ENCODE measurements at places on chromosomes 12 and 14.

DNA sequence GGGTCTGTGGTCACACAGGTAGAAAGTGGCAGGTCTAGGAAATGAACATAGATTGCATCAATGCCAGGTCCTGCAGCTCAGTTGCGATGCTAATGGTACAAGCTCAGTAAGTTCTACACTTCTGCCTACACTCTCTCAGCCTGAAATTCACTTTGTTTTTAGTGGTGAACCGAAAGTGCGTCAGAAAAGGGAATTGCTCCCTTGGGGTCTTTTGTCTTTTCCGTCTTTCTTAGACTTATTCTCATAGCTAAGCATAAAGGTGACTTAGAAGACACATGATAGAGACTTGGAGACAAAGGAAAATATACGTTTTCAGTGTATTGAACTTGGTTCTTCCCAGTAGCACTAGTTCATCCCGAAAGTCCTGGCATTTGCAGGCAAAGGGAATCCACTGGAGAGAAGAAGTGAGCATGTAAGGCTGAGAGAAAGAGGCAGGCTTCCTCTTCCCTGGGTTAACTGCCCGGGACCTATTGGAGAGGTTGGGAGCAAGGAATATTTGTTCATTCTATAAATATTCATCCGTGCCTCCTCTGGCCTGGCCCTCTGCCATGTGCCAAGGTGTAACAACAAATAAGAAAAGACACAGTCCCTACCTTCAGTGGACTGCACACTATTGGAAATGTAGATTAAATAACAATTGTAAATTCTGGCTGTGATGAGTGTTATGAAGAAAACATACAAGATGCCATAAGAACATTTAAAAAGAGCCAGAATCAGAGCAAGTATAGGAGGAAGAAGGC is 785.8 kb downstream of the MED13L start:
- no peak for DNase-seq

DNA sequence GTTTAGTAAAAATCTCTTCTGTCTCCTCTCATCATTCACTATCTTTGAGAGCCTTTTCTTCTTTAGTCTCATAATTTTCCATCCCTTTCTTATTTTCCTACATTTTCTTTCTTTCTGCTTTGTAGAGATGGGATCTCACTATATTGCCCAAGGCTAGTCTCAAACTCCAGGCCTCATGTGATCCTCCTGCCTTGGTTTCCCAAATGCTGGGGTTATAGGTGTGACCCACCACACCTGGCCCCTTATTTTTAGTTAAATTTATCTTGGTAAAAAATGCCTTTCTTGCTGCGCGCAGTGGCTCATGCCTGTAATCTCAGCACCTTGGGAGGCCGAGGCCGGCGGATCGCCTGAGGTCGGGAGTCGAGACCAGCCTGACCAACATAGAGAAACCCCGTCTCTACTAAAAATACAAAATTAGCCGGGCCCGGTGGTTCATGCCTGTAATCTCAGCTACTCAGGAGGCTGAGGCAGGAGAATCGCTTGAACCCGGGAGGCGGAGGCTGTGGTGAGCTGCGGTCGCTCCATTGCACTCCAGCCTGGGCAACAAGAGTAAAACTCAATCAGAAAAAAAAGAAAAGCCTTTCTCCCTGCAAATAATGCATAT is 996 bp downstream of the SLC2A3 start:
- no peak for DNase-seq

DNA sequence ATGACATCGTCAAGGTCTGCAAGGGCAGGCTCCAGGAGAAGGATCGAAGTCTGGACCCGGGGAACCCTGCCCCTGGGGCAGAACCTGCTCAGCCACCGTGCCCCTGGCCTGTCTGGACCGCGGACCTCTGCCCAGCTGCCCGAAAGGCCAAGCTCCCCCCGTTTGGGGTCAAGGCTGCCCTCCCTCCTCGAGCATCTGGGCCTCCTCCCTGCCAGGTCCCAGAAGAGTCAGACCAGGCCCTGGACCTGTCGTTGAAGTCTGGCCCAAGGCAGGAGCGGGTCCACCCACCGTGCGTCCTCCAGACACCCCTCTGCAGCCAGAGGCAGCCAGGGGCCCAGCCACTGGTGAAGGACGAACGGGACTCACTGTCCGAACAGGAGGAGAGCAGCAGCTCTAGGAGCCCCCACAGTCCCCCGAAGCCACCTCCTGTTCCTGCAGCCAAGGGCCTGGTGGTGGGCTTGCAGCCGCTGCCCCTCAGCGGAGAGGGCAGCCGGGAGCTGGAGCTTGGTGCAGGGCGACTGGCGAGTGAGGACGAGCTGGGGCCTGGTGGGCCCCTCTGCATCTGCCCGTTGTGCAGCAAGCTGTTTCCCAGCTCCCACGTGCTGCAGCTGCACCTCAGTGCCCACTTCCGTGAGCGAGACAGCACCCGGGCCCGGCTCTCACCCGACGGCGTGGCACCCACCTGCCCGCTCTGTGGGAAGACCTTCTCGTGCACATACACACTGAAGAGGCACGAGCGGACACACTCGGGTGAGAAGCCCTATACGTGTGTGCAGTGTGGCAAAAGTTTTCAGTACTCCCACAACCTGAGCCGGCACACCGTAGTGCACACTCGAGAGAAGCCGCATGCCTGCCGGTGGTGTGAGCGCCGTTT is 856 bp downstream of the ZBTB42 start:
- no peak for DNase-seq

DNA sequence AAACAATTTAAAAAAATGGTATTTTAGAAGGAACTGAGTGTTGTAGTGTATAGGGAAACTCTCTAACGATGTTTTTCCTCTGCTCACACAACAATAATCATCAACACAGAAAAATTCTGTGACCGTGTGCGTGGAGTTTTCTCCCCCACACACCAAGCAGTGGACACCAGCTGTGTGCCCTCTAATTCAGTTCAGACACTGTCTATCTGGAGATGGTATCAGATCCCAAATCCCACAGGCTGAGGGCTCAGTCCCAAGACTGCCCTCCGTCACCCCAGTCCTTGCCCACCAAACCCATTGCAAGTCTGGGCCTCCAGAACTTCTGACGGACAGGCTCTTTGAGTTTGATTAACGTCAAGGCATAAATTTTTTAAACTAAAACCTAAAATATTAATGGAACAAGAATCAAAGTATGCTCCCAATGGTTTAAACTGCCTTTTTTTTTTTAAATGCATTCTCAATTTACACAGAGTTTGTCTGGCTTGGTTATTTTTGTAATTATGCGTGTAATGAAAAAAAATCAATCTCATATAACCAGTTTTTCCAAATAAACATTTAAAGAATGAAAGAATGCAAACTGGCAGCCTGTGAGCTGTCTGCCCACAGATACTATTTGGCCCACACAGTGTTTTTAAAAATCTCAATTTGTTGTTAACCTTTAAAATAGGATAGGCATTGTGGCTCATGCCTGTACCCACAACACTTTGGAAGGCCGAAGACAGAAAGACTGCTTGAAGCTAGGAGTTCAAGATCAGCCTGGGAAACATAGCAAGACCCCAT is 19.2 kb downstream of the BLTP3B start:
- no peak for DNase-seq

DNA sequence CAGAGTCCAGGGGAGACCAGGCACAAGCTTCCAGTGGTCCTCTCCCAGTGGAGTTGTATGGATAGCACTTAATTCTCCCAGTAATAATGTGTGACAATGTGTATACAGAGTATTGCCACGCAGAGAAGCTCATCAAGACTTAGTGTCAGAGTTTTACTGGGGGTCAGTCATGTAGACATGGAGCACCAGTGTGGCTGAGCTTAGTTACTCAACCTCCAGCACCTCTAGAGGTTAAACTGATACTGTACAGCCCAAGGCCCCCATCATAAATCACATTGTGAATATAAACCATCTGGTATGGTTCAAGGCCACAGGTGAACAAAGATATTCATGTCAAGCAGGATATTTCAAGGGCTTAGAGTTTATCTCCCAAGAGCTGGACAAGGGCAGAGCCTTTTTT is 378.1 kb upstream of the TMPO start:
- no peak for DNase-seq

GRCh38 chr12:107405436-107405835 is 280.2 kb upstream of the PWP1 start:
- no peak for DNase-seq

DNA sequence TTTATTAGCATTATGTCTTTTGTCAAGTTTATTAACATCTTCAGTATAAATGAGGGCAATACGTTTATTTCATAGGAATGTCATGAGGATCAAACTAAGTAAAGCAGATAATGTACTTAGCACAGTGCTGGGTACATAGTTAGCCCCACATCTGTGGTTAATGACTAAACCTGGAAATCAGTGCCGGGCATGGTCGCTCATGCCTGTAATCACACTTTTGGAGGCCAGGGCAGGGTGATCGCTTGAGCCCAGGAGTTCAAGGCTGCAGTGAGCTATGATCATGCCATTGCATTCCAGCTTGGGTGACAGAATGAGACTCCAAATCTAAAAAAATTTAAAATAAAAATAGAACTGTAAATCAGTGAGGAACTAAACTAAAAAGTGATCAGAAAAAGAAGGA is 44.8 kb upstream of the GUCY2C start:
- no peak for DNase-seq
